ENCODE measurements at places on chromosomes 5 and 9.
A peak's percentile ranks its signal among the peaks of the same experiment; 100 is the strongest.

GRCh38 chr5:127988146-127988760 lies 95.3 kb upstream of the SLC12A2 start:
- DNase-seq: no peak

- no peak for DNase-seq
These were observed 458.6 kb upstream of the PAPPA start for GRCh38 chr9:115694991-115695390.

GRCh38 chr5:123720955-123721354 lies 209.0 kb downstream of the CSNK1G3 start:
- DNase-seq: no peak

- no peak for DNase-seq
These were observed 12.2 kb downstream of the LCN12 start for GRCh38 chr9:136964171-136964689.

DNA sequence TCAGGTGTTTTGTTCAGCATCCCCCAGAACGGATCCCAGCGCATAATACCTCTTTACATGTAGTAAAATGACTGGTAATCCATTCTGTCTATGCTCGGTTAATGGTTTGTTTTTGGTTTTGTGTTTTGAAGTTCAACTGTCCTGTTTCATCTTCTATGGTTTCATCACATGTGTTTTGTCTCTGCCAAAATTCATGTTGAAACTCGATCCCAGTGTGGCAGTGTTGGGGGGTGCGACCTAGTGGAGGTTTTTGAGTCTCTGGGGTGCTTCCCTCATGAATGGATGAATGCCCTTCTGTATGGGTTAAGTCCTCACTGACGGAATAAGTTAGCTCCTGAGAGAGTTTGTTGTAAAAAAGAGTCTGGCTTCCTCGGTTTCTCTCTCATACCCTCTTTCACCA lies 317.4 kb downstream of the KDM4C start:
- DNase-seq: no peak

DNA sequence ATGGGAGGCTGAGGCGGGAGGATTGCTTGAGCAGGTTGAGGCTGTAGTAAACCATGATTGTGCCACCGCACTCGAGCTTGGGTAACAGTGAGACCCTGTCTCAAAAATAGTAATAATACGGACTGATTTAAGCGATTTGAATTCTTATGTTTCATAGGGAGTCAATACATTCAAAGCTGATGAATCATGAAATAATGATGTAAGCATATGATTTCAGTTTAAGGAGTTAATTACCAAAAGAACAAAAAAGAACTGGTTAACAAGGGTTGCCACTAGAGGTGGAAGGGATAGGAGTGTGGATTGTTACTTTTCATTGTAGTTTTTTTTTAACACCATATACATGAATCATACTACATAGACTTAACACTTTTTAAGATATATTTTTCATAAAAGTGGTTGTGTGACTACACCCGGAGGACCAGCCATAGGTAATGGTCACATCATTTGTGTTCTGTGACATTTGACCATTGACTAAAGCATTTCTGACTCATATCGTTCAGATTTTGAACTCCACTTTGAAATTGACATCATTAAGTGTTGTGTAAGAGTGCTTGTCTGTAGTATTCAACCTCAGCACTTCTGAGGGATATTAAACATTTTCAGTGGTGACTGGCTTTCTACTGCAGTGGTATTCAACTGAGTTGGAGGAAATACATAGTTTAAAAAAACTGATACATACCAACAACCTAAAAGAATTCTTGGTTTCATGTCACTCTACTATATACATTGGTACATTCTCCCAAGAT lies 7.0 kb downstream of the TRMT10B start:
- DNase-seq: no peak

- no peak for DNase-seq
These were observed 320.2 kb downstream of the FAM170A start for GRCh38 chr5:119949426-119949999.

GRCh38 chr5:105931881-105932421 lies 1738.8 kb downstream of the EFNA5 start:
- no peak for DNase-seq

GRCh38 chr5:103434057-103434456 lies 128.5 kb downstream of the NUDT12 start:
- peak; percentile 60 for DNase-seq

- DNase-seq: no peak
These were observed 30.3 kb downstream of the ANGPTL2 start for GRCh38 chr9:127092041-127092608.

DNA sequence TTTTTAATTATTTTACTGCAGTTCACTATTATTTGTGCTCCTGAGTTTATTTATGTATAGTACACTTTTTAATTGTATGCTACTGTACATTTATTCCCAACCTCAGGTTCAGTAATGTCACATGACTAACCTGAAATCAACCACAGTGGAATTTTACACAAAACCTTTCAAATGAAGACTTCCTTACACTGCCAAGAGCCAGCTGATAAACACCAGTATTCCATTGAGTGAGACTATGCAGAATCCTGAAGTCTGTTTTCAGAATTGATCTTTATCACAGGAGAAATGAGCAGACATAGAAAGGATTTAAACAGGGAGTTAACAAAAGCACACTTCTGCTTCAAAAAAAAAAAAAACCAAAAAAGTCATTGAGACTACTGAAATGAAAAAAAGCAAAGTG lies 219.5 kb downstream of the PRR16 start:
- no peak for DNase-seq

DNA sequence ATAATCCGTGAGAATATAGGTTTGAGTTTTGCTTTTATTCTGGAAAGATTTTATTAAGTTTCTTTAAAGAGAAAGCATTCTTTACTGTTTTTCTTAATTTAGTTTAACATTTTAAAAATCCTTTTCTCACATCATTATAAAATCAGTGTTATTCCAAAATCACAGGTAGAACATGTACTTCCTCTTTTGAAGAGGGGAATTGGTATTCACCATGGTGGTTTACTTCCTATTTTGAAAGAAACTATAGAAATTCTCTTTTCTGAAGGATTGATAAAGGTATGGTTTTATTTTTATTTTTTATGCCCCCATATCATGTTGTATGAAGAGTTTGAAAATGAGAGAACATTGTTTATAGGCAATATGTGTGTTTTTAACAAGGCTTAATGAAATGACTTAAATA lies 43.0 kb downstream of the MTREX start:
- DNase-seq: no peak

DNA sequence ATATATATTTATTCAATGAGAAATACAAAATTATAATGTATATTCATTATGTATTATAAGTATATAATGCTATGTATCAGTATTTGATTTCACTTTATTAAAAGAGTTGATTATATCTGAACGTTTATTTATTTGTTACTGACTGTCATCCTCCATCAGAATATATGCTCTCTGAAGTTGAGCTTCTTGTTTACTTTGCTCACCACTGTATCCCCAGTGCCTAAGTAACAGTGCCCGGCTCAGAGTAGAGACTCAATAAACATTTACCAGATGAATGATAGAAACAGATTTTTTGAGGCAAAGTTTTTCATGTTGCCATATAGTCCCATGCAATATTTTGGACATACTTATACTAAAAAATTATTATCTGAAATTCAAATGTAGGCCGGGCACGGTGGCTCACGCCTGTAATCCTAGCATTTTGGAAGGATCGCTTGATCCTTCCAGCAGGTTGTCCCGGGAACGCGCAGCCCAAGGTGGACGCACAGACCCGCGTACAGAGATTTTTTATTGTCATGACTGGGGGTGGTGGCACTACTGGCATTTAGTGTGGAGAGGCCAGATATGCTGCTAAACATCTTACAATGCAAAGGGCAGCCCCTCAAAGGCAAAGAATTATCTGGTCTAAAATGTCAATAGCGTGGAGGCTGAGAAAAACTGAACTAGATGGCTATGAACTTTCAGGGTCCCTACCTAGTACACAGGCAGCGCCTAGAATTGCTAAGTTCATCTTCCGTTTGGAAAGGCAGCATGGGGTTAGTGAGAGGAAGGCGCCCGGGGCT lies 761 bp upstream of the DNAJC25 start:
- no peak for DNase-seq

- no peak for DNase-seq
These were observed at the start of gene PDE6A for GRCh38 chr5:149944666-149945065. Gene PDE6A (minus strand): TSS chr5:149944793. CDS start chr5:149944673, 120 bp downstream.

DNA sequence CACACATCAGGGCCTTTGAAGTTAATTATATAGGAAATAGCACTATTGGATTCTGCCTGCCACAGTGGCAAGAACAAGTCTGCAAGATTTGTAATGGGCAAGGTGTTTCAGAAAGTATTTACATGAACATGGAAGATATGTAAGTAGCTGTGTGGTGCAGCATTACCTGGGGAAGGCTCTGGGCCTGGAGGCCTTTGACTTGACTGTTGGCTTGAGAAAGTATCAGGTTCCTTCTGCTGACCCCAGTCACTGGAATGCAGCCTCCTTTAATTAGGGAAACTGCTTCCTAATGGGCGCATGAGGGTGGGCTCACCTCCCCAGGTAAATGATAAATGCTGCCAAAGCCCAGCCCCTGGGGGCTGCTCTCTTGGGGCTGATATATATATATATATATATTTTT lies 102.7 kb downstream of the GALNT10 start:
- DNase-seq: peak; percentile 16

All from ecto neural progenitor cell (in vitro differentiated cells).